Esophagus squamous epithelium (tissue), 5 donors: ENCODE measurements at places on chromosomes 1 and 21.

DNA sequence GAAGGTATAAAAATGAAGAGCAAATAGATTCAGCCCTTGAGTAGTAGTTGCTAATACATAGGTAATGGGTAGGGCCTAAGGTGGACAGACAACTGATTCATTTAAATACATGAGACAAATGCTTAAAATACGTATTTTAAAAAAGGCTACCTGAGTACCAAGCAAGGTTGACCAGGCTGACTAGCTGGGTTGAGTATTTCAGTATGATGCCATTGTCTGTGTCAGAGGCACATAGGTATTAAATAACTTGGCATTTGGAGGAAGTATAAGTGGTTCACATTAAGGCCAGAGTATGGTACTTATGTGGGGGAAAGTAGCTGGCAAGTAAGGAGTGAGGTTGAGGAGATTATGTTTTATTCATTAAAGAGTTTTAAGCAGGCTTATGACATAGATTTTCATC, 19.4 kb downstream of the NEK7 start:
- no peak for DNase-seq

DNA sequence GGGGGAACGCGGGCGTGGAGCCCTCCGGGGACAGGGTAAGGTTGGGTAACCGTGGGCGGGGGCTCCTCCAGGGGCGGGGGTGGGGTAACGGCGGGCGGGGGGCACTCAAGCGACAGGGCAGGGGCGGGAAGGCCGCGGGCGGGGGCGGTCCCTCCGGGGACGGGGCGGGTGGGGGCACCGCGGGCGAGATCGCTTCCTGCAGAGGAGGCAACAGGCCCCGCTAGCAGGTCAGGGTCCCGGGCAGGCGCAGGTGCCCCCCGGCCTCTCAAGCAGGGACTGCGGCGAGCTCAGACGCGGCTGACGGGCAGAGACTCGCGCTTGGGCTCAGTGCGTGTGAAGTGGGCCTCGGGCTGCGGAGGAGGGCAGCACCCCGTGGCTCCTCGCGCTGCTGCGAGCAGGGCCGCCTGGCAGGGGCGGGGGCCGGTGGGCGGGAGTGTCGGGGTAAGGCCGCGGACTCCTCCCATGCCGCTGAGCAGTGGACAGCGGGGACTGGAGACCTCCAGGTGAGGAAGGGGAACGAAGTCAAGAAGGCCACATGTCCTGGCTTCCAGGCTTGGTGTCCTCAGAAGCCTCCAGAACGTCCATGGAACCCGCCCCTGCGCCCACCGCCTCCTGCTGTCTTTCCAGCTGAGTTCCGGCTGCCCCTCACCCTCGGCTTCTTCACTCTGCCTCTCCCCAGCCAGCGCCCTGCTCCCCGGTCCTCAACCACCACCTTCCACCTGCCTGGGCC, 627 bp upstream of the GNB1 start:
- DNase-seq: no peak

- no peak for DNase-seq
Measured at GRCh38 chr1:2448098-2448445, 28.0 kb upstream of the PLCH2 start.

GRCh38 chr1:18635891-18636595, 5.4 kb downstream of the PAX7 start:
- no peak for DNase-seq

DNA sequence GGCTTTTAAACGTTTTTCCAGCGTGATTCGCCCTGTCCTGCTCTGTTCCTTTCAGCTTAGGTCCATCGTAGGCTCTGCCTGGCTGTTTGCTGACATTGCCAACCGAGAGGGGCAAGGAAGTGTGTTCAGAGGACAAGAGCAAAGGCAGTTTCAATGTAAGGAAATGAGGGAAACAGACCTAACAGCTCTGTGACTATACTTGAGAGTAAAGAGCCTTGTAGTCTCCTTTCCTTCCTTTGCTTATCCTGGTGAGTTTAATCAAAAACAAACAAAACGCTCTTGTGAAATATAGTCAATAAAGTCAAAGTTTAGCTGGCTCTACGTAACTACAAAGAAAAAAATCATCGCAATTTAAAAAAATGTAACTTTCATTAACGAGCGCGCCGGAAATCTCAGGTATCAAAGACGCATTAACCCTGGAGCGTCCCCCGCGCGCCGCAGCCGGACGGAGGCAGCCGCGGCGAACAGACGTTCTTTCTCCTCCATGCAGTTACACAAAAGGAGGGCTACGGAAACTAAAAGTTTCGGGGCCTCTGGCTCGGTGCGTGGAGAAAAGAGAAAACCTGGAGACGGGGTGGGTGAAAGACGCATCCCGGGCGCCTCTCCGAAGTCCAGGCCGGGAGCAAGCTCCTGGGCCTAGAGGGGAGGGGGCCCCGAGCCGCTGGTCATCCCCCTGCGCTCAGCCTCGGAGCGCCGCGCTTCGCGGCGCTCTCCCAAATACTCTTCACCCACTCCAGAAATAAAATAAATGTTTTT, 617 bp upstream of the ADGRL2 start:
- no peak for DNase-seq

GRCh38 chr1:216051071-216051470, 372.2 kb downstream of the USH2A start:
- no peak for DNase-seq

DNA sequence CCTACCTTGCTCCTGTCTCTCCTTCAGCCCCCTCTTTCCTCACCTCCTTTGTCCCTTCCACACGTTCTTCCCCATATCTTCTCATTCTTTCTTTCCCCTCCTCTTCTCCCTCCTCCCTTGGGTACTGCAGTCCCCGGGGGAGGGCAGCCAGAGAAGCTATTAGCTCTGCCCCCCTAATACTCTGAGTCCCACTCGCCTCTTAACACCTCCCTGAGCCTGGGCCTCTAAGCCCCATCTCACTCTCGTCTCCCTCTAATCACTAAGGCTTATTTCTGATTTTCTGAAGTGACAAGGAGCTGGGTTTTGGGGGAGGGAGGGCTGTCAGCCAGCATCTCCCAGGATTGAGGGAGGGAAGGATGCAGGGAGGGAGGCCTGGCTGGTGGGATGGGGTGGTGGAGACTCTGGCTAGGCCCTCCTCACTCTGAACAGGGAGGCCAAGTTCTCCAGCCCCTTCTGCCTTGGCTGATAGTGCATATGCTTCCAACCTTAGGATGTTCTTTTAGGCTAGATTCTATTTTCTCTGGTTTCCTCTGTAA, 25.6 kb upstream of the DMBX1 start:
- no peak for DNase-seq

DNA sequence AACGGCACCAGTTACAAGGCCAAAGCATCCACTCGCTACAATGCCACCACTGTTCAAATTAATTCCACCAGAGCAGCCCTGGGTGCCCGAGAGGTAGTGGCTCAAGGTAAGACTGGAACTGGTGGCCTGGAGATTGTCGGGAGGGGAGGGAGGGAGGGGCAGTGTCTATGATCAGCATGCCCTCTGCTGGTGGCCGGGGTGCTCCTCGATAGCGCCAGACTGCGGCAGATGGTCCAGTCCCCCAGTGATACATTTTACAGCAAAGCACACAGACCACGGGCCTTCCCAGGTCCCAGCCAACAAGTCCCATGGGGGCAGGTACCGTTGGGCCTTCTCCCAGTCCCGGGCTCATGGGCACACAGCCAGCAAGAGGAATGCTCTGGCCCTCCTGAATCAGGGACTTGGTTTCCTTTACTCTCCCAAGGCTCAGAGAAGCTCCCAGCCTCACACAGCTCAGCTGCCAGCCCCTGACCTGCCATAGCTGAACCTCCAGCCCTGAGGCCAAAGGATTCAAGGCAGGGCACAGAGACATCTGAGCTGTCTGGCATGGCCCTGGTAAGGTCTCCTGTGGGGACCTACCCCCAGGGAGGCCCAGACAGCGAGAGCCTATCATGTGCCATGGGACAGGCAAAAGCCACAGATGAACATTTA, 15.3 kb downstream of the ACOT7 start:
- no peak for DNase-seq

GRCh38 chr1:193335806-193336428, 149.5 kb upstream of the B3GALT2 start:
- DNase-seq: no peak

GRCh38 chr1:234901491-234902049, 227.1 kb downstream of the TOMM20 start:
- no peak for DNase-seq

DNA sequence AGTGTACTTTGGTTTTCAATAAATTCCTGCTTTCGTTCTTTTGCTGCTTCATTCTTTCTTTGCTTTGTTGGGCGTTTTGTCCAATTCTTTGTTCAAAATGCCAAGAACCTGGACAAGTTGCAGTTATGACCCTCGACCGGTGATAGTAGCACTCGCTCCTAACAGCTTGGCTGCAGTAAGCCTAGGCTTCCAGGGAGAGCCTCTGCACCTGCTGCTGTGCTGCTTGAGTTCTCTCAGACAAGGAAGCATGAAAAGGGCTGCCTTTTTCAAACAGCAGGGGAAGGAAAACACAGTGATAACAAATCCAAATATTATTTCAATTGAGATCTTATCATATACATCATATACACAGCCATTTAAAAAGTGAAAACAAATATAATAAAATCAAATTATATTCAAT, 12.8 kb upstream of the RIPK4 start:
- no peak for DNase-seq

DNA sequence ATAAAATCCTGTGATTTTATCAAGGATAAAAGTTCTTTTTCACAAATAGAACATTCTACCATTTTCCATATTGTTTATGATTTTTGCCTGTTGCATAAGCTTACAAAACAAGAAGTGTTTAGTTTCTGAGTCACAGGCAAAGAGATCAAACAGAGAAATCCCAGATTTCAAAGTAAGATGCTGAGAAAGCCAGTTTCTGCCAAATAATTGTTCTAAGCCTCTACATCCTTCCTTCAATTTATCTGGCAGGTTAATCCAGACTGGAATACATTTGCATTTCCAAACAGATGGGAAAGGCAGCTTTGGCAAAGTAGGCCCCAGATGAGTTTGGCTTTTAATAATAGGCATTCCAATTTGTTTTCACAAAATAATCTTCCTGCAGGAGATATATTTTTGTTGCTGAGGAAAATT, 2.5 kb downstream of the SLC1A7 start:
- DNase-seq: no peak

DNA sequence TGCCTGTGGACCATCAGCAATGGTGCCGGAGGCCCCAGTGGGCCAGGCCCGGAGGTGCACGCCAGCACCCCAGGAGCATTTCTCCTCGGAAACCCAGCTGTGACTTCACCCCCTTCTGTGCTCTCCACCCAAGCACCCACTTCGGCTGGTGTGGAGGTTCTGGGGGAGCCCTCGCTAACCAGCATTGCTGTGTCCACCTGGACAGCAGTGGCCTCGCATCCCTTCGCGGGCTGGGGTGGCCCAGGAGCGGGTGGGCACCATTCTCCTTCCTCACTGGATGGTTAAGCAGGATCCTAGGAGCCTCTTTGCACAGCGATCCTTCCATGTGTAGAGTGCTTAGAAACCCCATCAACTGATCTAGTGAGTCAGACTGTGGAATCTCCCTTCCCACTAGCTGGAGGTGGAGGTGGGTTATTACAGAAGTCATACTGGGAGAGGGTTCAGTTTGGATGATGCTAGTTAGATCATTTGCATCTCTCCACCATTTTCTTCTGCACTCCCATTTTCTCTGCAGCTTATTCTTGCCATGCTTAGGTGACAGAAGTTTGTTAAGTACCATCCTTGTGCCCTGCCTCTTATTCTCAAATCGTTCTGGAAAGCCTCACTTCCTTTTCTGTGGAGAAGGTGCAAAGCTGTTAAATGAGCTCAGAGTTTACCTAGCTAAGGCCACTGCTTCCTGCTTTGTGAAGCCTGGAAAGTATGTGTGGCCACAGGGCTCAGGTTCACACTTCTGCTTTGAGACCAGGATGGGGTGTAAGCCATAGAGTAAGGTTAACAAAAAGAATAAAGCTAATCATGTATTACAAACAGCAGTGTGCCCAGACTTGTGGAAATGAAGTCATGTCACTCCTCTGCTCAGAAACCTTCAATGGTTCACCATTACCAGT, 32.3 kb downstream of the TBX19 start:
- no peak for DNase-seq

DNA sequence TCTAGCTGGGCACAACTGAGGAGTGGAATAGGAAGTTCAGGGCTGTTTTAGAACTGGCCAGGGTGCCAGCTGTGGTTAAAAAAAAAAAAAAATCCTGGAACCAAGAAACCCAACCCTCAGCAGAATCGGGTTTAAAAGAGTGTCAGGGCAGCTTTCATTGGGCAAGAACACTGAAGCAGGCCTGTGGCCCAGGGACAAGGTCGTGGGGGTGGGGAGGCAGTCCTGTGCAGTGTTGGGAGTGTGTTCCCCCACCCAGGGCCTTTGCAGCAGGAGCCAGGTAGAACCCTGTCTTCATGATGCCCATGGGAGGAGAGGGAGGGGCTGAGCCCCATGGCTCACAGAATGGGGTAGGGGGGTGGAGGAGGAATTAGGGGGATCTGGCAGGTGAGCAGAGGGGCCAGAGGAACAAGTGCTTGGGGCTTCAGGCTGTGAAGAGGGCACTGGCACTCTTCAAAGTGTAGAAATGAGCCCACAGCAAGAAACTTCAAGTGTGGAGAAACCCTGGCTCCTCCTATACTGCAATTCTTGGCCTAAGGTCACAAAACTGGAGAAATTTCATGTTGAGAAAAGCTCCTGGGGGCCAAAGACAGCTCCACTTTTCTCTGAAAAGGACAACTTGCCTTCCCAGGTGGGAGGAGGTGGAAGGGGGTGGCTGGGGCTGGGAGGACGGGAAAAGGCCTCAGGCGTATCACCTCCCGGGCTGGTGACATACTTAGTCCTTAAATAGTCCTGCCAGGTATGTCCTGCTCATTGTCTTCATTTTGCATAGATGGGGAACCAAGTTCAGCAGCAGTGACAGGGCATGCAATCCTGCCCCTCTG, 39.3 kb downstream of the KIAA1614 start:
- no peak for DNase-seq

DNA sequence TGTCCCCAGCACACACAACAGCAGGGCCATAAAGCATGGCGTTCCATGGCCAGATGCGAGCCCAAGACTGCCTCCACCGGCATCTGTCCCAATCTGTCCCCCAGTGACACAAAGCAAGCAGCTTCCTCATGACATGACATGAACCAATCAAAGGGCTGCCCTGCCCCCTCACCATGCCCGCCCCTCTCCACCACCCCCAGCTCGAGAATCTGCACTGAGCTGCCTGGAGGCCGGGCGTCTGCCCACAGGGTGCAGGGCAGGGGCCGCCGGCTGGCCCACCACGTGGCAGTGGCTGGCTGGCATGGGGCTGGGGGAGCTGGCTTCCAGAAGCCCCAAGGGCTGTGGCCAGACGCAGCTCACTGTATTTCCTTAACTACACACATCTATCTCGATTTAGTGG, 27.8 kb downstream of the WNT9A start:
- DNase-seq: no peak

DNA sequence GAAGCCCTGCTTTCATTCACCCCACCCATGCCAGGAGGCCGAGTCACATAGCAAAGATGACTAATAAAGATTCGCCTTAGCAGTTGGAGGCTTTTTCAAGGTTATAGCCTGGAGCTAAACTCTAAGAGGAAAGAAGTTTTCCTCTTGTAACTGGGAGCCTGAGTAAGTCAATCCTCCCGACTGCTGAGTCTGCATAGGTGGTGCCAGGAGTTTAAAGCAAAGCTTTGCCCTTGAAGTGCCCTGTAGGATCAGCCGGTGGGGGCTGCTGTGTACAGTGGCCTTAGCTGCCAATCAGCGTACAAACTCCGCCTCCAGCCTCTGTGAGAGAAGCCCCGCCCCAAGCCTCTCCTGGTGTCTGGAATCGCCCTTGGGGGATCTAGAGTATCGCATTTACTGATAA, 147.5 kb upstream of the SPATA6 start:
- DNase-seq: no peak
